Effector CD4-positive, alpha-beta T cell (primary cell): ENCODE measurements at places on chromosomes 12 and 14.

DNA sequence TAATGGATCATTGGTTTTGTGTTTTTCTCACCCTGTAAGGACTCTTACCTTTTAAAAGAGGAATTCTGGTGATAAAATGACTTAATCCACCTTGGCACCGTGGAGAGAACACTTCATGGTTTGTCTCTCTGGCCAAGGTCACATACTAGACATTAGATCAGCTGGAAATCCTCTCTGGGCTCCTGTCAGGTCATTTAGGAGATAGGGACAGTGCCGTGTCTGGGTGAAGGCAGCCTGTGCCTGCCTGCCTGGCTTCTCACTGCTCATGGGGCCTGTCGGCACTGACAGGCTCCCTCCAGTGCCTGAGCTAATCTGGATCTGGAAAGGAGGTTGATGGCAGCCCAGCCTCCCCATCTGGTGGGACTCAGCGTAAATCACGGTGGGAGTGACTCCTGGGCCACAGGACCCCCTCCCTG is 5.7 kb downstream of the CRADD start:
- no peak for DNase-seq

DNA sequence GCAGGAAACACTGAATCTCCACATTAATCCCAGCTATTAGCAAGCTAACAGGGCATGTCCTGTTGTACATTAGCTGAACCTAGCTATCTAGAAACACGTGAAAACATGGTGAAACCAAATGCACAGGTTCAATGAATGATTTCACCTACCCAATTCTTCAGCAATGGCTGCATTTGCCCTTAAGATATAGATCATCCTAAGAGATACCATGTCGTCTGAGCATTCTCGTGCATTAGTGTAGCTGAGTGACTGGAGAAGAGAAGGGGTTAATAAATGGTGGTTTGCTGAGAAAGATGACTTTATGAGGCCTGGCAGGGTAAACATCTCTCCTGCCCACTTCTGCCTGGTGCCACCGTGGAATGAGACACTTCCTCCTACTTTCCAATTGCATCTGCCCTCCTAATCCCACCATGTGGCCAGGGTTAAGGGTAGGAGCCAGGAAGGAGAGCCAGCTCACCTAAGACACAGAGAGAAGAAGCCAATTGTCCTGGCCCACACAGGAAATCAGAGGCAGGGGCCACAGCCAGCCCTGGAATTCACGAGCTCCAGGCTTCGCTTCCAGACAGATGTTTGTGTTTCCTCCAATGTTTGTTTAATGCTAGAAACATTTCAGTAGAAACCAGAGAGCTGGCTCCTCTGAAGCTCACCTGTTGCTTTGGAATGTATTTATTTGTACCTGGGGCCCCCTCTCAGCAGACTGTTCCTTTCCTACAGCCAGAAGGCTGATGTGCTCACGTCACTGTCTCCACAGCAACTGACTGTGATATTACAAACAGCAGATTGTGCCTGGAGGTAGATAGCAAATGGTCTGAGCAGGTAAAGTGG is 126.0 kb upstream of the PARP11 start:
- DNase-seq: no peak

DNA sequence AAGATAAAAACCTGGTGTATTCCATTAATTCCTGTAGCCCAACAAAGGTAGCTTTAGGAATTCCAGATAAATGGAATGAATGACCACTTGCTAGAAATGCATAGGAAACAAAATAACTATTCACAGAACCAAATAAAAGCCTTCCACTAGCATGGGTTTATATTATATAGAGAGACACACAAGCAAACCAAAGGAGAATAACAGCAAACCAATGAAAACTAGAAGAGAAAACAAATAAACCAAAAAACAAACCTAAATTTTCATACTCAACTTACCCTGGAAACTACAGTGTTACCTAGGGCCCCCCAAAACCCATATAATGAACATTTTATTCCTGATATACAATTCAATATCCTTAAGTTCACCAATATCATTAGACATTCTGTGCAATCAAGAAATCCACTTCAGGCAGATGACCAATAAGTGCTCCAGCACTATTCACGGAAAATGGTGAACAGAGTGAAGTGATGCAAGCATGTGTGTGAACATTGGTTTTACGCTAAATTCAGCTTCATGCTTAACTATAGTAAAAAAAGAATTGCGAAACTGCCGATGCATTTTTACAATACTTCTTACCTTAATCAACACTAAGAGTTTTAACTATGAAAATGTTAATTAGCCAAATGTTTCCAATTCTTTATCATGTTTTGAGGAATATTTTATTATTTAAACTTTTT is 1108.4 kb upstream of the TMEM132C start:
- DNase-seq: no peak

DNA sequence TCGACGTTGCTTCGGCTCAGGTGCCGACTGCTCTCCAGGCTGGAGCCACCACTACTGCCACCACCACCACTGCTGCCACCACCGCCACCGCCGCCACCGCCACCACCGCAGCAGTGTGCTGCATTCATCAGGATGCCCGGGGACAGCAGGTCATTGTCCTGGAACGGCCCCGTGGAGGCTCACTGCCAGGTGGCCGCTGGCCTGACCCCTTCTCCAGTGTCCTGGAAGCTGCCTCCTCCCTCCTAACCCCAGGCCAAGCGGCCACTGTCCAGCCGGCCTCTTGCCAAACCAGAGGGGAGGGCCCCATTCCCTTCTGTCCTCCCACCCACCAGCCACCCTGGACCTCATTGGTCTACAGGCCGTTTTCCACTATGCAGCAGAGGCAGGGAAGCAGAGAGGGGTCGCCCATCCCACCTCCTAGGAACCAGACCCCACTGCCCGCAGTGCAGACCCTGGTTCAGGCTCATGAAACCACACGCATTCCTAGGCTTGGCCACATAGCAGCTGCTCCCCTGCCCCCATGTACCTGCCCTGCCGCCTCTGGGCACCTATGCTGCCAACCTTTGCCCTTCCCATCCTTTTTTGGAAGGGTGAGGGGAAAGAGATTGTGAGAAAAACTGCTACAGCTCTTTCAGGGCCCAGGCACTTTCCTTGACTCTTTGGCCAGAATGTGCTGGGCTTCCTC is 15.2 kb downstream of the ARL6IP4 start:
- no peak for DNase-seq

- no peak for DNase-seq
These were observed 485.6 kb downstream of the FLRT2 start for GRCh38 chr14:86015511-86015910.

DNA sequence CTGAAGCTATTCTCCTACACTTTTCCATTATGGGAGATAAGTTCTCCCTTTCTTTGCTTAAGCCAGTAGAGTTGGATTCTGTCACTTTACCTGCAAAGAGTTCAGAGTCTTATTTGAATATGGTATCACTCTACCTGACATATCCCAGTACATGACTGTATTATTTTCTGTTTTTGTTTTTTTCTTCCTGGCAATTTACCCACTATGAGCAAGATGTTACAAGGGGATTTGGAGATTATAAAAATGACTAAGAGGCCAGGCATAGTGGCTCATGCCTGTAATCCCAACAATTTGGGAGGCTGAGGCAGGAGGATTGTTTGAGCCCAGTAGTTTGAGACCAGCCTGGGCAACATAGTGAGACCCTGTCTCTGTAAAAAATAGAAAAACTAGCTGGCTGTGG is 46.4 kb upstream of the CHST11 start:
- DNase-seq: no peak

DNA sequence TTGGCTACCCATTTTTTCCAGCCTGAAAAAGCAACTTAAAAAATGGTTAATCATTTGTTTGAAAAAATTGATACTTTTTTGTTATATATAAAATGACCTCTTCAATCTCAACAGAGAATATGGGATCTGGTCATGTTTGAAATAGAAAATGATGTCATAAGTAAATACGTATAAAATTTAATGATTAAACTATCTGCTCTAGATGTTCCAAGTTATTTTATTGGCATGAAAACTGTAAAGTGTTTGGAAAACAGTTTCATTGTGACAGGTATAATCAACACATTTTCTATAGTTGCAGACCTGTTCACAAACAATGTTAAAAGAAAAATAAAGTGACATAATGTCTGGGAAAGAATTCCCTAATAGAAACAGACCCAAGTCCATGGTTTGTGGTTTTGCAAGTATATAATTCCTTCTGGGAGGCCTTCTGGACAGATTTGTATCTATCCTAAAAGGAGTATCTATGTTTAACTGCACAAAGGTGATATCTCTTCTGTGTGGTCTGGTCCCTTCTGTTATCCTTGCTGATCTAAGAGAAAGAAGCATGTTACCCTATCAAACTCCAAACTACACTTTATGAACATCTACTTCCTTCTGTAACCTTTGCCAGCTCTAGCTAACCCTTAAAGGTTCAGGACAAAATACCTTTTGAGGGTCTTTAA is 39.5 kb upstream of the LRIG3 start:
- no peak for DNase-seq

DNA sequence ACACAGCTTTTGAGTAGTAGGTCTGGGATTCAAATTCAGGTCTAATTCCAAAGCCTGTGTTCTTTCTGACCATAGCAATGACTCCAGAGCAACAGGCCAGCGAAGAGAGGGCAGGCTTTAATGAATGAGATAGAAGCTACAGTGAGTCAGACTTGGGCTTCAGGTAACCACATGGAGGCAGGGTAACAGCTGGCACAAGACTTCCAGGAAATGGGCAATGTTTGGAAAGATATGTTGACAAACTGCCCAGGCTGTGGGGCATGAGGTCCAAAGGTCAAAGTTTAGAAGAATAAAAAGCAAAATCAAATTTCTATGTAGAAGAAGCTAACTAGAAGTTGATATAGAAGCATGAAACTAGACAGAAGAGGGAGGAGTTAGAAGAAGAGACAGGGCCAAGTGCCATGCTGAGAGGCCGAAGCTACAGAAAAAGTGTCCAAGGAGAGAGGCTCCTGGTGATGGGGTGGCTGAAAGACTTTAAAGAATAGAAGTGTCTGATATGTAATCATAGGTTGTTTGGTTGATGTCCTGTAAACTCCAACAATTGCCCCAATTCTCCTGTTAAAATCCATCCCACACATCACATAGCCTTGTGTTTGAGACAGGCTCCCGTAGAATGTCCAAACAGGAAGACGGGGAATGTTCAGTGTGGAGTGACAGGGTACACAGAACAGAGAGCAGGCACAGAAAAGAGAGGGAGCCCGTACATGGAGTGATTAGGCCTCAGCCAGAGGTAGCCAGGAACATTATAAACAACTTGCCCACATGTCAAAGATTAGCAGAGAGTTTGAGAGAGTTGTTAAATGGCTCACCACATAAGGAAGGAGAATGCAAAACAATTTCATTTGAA is 384.7 kb downstream of the CCDC91 start:
- DNase-seq: no peak

- no peak for DNase-seq
These were observed 192.8 kb upstream of the EEA1 start for GRCh38 chr12:93121729-93122488.

DNA sequence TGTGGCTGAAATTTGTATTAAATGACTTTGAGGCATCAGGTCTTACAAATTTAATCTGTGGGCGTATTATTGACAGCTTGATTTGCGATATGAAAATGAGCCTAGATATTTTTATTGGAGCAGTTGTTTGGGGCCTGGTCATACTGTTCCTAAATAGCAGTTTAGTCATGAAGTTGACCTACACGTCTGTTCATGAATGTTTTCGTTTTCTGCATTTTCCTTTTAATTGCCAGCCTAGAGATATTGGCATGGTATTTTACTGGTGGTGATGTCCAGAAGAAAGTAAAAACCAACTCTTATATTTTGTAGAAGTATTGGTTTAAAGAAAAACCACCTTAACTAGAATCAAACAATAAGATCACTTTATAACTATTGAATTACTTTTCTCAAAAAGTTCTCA is 1.8 kb downstream of the EML1 start:
- DNase-seq: no peak

DNA sequence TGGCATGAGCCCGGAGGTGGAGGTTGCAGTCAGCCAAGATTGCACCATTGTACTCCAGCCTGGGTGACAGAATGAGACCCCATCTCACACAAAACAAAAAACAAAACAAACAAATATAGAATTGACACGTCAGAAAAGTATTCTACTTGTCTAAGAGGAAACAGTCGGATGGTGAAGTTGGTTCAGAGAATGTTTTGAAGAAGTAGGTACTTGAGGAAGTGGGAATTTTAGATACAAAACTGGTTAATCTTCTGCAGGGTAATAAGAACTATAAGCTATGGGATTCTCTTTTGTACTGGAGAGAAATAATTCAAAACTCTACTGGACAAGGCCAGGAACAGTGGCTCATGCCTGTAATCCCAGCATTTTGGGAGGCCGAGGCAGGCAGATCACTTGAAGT is 14.6 kb upstream of the TCTN1 start:
- DNase-seq: no peak

DNA sequence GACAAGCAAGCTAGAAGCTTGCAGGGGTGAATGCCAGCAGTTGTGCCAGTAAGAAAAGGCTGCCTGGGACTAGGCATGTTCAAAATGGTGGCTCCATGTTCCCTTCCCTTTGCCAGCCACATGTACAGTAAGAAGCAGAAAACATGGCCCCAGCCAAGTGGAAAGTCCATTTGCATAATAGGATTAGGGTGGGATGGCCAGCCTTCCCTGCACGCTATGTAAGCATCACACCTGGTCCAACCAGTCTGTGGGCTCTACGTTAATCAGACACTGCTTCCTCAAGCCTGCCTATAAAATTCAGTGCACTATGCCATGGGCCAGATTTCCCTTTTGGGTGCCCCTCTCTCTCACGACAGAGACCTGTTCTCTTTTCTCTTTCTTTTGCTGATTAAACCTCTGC is 288.4 kb downstream of the GXYLT1 start:
- DNase-seq: no peak

DNA sequence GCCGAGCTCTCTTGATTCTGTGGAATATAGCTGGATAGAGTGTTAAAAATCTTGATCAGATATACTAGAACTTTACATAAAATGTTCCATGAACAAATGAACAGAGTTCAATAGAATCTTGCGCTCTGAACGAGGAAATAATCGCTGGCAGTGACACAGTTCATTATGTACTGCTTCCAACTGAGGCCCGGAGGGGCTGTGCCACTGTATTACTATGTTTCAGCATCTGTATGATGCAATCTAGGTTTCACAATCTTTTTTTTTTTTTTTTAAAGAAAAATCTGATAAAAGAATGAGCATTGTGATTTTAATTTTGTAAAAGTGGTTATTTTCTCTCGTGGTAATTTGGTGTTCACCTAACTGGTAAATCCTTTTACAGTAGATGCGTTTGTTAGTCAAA is 77.2 kb downstream of the FERMT2 start:
- no peak for DNase-seq

DNA sequence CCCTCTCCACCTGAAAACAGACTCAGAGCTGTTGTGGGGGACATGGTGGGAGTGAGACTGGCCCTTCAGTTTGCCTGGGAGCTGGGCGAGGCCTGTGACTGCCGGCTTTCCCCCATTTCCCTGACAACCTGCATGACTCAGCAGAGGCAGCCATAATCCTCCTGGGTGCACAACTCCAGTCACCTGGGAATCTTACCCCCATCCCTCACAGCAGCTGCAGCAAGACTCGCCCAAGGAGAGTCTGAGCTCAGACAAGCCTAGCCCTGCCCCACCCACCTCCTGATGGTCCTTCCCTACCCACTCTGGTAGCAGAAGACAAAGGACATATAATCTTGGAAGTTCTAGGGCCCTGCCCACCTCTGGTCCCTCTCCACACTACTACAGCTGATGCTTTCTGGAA is 207.3 kb upstream of the ARID2 start:
- DNase-seq: no peak

GRCh38 chr12:128323145-128323920 is 56.4 kb downstream of the TMEM132C start:
- DNase-seq: no peak

GRCh38 chr14:68487805-68488590 is 304.9 kb downstream of the ZFP36L1 start:
- no peak for DNase-seq
